ENCODE measurements at places on chromosomes 1 and 21.

DNA sequence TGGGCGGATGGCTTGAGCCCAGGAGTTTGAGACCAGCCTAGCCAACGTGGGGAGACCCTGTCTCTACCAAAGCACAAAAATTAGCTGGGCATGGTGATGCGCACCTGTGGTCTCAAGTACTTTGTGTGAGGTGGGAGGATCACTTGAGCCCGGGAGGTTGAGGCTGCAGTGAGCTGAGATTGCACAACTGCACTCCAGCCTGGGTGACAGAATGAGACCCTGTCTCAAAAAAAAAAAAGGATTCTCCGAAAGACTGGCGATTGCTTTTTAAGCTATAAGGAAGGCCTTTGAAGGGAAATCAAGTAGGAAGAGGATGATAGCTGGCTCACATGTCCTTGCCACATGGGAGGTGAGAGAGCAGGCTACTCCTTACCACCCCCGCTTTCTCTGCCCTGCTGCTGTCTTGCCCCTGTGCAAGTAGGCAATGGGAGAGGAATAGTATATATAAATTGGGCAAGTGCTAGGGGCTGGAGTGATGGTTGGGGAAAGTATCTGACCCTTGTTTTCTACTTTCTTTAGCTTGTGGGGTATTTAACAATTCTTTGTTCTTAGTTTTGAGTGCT lies 3.8 kb upstream of the LAMTOR5 start:
- DNase-seq = no peak

DNA sequence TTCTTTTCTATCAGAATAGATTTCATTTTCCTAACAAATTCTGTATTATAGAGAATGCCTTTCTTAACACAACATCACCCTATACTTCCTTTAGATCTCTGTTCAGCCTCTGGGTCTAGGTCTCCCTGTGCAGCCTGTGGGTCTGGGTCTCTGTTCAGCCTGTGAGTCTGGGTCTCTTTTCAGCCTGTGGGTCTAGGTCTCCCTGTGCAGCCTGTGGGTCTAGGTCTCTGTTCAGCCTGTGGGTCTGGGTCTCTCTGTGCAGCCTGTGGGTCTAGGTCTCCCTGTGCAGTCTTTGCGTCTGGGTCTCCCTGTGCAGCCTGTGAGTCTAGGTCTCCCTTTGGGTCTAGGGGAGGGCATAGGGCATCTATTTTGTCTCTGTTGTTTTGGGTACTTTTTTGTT lies 59.6 kb upstream of the DIP2A start:
- DNase-seq = no peak

DNA sequence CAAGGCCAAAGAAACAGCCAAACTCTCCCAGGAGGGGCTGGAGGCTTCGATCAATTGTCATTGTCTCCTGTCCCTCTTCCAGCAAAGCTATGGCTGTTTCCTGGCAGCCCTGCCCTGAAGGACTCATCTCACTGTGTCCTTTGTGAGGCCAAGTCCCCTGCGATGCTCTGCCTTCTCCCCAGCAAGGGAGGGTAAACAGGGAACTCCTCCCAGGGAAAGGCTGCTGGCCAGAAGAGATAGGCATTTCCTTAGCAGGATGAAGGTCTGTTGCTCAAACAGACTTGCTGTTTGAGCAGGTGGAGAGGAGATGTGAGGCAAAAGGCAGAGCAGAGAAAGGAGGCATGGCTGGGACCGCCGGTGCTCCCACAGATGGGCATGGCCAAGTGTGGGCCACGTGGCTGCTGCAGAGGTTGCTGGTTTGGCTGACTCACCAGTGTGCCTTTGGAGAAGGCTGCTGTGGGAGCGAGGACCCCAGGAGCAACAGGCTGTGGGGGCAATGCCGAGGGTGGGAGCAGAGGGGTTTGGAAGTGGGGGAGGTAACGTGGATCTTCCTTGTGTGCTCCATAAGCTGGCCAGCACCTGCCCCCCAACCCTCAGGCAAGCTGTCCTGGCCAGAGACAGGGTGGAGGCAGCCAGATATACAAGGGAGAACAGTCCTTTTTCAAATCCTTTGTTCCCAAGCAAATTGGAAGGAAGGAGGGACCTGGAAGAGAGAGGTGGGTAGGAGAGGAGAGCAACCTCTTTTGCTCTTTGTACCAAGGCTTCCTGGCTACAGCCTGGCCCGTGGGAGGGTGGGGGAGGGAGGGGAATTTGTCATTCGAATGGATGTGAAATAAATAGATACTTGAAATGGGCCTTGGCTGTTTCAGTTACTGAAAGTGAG lies 449.8 kb downstream of the SIPA1L2 start:
- no peak for DNase-seq

DNA sequence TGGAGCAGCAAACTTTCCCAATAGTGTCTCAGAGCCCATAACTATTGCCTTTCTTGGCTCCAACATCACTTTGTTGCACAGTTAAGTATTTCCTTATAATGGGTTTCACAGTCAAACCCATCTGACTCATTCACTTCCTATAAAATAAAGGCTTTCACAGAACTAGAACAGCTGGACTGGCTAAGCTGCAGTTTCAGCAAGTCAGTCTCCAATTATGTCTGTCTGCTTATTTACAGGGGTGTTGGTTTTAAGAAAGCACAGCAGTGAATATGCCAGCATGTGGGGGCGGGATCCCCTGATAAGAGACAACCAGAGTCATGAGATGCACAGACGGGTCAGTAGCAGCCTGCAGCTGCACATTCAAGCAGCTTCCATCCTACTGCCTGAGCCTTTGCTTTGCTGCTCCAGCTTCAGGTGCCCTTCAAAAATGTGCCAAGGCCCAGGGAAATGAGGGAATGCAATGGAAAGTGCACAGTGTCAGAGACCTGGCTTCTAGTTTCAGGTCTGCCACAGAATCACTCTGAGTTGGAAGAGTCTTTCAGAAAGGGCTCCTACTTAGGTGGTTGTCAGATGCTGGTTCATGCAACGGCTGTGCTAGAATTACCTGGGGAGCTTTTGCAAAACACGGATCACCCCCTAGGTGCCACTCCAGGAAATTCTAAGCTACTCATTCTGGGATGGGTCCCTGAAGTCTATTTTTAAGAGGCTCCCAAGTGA lies 24.8 kb downstream of the RNF19B start:
- no peak for DNase-seq

DNA sequence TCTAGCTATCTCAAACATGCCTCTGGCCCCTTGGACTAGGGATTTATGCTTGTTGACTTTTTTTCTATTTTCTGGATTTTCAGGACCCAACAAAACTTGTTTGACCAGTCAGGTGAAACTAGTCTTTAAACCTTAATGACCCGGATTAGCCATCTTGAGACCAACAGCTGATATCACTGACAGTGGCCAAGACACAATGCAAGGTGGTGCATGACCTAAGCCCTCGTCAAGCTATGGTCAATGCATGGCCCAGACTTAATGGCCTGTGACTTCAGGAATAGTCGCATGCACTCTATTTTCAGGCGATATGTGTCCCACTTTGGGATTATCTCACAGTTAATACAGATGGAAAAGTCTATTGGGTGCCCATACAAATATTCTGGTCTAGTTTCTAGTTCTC lies 190.4 kb downstream of the ZBTB18 start:
- DNase-seq = no peak

GRCh38 chr1:52914463-52914862 lies 7.1 kb downstream of the ECHDC2 start:
- no peak for DNase-seq

DNA sequence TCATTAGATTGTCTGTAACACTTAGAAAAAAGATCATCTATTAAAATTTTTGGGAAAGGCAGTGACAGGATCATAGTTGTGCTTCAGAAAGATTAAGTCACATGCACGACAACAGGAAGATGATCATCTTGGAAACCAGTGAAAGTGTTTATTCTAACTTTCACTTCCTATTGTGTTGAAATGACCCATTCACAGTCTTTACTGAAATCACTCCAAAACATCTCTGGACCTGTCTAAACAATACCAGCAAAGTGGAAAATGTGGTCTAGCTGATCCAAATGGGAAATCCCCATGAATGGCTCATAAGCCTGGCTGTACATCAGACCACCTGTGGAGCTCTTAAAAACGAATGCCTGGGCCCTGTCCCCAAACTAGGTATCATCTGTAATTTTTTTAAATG lies 111.1 kb upstream of the ETV3 start:
- no peak for DNase-seq

- peak; percentile 56 for DNase-seq
These were observed 9.1 kb downstream of the CDKN2C start for GRCh38 chr1:50978852-50979781.

DNA sequence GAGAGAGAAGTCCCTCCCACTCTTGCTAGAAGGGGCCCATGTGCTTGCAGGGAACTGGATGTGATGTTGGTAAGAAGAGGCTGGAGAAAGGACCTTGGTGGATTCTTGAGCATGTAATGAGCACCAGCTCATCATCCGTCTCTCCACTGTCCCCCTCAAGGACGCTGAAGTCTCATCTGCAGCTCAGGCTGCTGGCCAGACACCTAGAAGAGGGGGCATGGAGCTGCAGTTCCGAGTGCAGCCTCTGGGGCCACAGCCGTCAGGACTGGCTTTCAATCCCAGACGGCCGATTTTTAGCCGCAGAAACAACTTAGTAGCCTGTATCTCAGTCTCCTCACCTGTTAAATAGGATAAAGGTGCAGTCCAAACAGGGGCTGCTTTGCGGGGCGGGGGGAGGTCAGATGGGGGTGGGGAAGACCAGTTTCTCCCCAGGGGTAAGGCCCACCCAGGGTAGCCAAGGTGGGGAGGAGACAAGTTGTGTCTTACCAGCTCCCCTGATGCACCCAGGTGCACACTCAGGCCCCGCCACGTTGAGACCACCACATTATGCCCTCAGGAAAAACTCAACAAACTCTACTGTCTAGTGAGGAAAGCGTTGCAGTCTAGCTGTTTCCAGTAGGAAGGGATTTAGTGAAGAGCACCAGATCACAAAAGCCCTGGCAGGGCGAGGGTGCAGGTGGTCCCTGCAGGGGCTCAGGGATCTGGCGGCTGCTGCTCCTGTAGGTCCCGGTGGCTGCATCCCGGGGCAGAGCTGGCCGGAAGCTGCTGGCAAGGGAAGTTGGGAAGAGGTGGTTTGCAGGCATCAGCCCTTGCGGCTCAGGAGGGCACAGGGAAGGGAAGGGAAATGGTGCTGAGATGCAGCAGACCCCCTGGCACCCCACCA lies 29.5 kb downstream of the LDLRAP1 start:
- DNase-seq = no peak

GRCh38 chr21:19993268-19993667 lies 1004.9 kb upstream of the NCAM2 start:
- no peak for DNase-seq

GRCh38 chr21:44697811-44698734 lies 1.1 kb downstream of the KRTAP10-12 start:
- no peak for DNase-seq

Data from right kidney (tissue), 9 donors.